Fibroblast of the aortic adventitia (primary cell): ENCODE measurements at places on chromosomes 1 and 21. TPM values are rescaled to one million over a fixed set of nuclear protein-coding genes. Genes with fewer than 3 reads are reported as not detected.

The SELP gene
- total RNA-seq, result under 0.01 TPM in 1 of 2 replicates, not detected in the other

DNA sequence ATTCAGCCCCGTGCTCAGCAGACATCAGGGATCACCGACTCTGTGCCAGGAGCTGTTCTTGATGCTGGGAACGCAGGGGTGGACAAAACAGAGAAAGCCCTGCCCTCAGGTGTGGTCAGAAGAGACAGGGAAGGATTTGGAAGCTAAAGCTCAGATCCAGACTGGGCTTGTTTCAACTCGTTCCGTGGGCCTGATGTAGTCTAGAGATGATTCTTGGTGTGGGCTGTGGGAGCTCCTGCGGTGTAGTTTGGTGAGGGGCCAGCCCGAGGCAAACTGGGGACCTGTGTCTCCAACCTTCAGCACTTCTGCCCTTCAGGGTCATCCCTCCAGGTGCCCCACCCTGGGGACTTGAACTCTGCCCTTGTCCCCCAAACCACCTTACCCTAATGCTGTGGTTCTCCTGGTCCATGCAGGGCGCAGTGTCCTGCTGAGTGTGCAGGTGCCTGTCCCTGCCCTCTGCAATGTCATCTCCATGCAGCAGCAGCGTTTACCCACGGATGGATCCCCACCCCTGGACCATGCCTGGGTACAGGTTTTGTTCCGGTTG, 17.3 kb upstream of the ABCG1 start:
- DNase-seq, result no peak

DNA sequence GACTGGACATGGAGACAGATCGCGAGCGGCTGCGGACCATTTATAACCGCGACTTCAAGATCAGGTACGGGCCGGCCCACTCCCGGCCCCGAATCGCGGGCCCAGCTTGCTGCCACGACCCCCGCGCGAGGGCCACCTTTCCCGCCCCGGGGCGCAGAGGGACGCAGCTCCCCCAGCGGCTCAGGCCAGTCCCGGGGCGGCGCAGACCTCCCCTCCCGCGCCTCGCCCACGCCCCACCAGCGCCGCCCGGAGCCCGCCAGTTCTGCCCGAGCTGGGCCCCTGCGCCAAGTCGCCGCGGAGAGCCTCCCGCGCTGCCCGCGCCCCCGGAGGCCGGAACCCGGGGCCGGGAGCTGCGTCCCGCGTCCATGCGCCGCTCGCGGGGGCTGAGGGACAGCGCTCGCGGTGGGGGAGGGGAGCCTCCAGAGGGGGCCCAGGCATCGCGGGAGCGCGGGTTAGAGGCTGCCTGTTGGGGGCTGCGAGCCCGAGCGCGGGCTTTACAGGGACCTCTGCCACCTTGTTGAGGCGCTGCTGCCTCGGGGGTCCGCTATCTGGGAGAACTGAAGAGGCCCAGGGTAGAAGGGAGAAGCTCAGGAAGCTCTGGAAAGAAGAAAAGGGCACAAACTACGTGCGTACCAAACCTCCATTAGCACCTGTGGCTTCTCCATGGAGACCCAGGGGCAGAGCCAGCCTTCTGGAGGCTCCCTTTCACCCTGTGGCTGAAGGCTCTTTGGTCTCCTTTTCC, 698 bp downstream of the MOV10 start:
- no peak for DNase-seq

- DNase-seq, result no peak
These were observed 37.9 kb downstream of the LRRIQ3 start for GRCh38 chr1:74160046-74160445.

- DNase-seq, result no peak
These were observed 79.3 kb upstream of the DIRAS3 start for GRCh38 chr1:68129536-68130250.
